ENCODE measurements at places on chromosomes 16 and 17. TPM values are rescaled to one million over a fixed set of nuclear protein-coding genes. Genes with fewer than 3 reads are reported as not detected.

GRCh38 chr17:33091271-33091670 is 99.6 kb downstream of the SPACA3 start:
- DNase-seq: no peak

DNA sequence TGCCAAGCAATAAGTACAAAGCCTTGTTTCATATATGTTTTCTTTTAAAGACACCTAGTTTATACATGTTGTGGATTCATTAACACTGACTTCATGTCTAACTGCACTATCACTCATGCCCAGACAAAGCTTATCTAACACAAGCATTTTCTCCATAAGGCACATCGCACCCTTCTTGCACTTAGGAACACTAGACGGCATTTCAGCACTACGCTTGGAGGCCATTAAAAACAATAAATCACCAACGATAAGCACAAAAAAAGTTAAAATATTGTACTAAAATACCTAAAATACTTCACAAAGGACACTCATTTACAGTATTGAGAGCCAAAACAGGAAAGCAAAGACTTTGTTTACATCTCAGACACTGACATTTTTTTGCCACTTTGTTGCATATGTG is 39.0 kb upstream of the TEKT3 start:
- no peak for DNase-seq

DNA sequence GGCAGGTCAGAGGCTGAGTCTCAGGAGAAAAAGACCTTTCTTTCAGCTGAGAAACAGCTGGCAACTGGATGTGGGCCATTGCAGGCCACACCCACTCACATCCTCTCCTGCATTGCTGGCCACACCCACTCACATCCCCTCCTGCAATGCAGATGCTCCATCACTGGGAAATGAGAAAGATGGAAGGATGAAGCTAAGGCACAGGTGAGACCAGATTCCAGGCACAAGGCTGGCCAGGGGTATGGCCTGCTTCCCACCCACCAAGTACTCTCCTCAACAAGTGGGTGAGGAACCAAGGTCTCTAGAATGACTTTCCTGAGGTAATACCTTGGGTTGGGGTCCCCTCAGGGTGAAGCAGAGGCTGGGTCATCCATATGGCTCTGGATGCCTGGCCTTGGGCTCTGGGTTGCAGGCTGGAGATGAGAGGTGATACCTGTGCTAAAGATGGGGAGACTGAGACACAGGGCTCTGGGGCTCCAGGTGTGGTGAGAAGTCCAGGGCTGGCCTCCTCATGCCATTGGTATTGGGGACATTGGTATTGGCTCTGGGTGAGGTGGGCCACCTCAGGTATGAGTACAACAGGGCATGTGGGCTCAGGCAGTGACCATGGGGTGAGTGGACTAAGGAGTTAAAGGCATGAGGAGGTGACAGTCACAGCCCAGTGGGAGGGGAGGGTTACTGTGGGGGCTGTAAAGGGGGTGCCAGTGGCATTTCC is 1726.8 kb downstream of the TP53TG3F start:
- DNase-seq: no peak

DNA sequence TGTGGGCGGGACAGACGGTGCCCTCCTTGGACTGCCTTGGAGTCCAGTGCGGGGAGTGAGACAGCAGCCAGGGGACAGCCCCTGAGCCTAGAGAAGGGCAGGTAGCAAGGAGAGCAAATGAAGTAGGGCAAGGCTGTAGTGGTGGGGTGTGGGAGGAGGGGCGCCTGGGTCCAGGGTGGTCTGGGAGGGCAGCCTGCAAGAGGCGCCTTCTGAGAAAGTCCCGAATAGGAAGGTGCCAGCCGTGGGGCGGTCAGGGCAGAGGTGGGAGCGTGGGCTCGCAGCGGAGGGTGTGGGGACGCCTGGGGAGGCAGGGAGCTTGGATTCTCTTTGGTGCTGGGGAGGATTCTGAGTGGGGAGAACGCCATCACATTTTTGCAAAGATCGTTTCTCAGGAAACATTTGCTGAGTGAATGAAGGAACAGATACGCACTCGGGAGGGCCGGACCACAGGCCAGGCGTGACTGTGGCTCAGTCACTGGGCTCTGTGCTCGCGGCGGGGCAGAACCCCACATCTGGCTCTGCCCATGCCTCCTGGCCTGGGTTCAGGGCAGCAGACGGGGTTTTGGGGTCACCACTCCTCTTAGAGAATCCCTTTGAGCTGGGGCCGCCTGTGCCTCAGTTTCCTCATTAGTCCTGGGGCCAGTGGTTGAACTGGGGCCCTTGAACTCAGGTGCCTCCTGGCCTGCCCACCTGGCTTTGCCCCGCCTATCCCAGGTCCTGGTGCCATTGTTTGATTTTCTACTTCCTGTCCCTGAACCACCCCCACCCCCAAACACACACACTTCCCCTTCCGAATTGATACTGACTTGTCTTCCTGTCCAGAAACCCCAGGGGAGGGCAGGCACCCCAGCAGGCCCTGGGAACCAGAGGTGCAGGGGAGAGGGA is 4.2 kb downstream of the SNN start:
- peak; percentile 66 for DNase-seq

GRCh38 chr17:29177541-29177870 is 2.7 kb downstream of the MYO18A start:
- no peak for DNase-seq

GRCh38 chr17:35895636-35896587 is 15.8 kb upstream of the CCL5 start:
- DNase-seq: no peak

DNA sequence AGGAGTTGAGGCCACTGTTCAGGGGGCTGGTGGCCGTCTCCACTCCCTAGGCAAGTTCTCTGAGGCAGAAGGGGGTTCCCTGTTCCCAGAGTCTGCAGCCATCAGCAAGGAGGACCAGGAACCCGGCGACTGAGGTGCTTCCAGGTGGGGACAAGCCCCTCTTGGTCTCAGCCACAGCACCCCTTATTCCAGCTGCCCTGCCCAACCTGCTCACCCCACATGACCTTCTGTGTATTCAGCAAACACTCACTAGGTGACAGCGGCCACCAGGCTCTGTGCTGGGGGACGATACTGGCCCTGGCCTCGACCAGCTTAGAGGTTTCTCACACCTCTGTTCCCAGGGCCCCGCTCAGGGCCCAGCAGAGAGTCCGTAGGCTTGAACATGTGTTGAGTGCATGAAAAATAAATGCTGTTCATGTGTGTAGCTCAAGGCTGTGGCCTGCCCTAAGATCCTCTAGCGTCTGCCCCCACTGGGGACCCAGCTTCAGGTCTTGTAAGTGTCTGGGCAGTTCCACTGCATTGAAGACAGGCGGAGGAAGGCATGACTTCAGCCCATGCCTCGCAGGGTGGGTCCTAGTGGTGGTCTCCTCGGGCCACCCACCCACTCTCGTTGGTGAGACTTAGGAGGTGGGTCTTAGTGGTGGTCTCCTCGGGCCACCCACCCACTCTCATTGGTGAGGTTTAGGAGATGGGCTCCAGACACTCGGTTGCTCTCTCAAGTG is 44.2 kb downstream of the NT5M start:
- no peak for DNase-seq

DNA sequence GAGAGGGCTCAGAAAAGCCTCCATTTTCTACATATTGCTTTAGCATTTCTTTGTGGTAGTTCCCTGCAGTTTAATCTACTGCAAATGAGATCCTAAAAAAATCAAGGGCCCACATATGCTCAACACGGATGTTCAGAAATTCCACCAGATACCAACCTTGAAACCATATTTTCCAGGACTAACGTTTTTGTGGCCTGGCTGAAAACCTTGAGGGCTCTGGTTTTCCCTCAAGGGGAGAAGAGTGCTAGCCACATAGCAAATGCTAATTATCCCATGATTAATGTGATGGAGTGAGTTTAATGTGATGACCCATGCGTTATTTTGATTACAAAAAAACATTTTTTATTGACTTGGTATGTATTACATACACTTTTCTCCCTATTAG is 68.9 kb downstream of the SNX11 start:
- no peak for DNase-seq

Gene RPL13
- polyA plus RNA-seq: 3,185 TPM

- DNase-seq: no peak
These were observed 10.5 kb upstream of the GSE1 start for GRCh38 chr16:85602402-85603202.

DNA sequence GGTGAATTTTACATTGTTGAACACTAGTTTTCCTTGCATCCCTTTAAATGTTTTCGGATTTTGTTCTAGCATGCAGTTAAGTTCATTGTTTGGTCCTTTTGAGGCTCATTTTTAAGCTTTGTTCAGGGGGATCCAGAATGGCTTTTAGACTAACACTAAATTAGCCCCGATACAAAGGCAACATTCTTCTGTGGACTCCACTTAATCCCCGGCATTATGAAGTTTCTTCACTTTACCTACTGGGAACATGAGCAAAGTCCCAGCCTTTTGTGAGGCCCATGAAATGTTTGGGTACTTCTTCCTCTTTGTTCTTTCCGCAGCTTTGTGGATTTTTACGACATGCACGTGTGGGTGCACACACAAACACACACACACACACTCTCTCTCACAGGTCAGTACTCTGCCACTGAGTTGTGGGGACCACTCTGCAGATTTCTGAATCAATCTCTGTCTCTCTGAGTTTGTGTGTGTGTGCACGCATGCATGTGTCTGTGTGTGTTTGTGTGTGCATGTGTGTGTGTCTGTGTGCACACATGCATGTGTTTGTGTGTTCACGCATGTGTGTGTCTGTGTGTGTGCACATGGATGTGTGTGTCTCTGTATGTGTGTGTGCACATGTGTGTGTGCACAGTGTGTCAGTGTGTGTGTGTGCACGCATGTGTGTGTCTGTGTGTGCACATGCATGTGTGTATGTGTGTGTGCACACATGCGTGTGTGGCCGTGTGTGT is 240.4 kb upstream of the TNRC6C start:
- no peak for DNase-seq

- DNase-seq: no peak
These were observed 11.4 kb downstream of the MLLT6 start for GRCh38 chr17:38716368-38717005.

Gene TBKBP1
- 27.0 TPM for polyA plus RNA-seq

- no peak for DNase-seq
These were observed 1050.8 kb upstream of the EEF2KMT start for GRCh38 chr16:6148361-6148760.

- DNase-seq: no peak
These were observed 51.5 kb downstream of the ENGASE start for GRCh38 chr17:79126139-79126538.

DNA sequence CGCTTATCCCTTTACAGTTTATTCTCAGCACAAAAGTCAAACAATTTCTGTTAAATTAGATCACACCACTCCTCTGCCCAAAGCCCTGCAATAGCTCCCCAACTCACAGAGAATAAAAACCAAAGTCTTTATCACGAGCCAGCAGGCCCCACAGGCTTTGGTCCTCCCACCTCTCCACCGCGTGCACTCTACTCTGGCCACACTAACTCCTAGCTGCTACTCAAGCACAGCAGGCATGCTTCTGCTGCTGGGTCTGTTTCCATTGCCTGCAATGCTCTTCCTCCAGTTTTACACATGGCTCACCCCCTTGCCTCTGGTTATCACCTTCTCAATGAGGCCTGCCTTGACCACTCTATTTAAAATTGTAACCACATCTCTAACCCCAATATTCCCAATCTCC is 27.6 kb downstream of the HELZ start:
- no peak for DNase-seq

- no peak for DNase-seq
These were observed 31.5 kb downstream of the SIAH1 start for GRCh38 chr16:48353565-48354163.

Gene SBK1
- 1.2 TPM for polyA plus RNA-seq

GRCh38 chr16:88076211-88076931 is 125.1 kb downstream of the BANP start:
- no peak for DNase-seq

DNA sequence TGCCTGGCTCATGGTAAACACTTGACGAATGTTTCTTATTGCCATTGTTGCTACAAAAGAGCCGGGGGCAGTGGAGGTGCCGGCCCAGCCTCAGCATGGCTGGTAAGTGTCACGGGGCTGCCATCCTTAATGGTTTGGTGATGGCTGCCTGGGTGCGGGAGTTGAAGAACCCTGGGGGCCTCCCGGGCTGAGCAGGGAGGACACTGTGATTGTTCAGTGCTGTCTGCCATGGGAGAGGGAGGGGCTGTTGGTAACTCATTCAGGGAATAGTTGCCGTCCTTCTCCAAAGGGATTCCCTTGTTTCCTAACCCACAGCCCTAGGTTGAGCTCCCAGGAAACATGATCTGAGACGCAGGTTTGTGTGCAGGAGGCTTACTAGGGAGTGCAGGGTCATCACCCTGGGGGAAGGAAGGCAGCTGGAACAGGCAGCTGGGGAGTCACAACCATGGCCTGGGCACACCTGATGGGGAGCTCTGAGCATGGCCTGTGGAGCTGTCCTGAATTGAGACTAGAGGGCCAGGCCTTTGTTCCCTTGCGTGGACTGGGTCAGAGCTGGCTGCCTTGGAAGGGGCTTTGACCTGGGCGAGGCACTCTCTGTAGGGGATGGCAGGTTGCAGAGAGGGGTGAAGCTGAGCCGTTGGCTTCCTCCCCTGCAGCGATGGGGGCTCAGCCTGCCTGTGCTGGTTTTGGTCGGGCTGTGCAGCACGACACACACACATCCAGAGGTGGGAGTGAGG is 85.7 kb downstream of the PLCG2 start:
- DNase-seq: no peak

DNA sequence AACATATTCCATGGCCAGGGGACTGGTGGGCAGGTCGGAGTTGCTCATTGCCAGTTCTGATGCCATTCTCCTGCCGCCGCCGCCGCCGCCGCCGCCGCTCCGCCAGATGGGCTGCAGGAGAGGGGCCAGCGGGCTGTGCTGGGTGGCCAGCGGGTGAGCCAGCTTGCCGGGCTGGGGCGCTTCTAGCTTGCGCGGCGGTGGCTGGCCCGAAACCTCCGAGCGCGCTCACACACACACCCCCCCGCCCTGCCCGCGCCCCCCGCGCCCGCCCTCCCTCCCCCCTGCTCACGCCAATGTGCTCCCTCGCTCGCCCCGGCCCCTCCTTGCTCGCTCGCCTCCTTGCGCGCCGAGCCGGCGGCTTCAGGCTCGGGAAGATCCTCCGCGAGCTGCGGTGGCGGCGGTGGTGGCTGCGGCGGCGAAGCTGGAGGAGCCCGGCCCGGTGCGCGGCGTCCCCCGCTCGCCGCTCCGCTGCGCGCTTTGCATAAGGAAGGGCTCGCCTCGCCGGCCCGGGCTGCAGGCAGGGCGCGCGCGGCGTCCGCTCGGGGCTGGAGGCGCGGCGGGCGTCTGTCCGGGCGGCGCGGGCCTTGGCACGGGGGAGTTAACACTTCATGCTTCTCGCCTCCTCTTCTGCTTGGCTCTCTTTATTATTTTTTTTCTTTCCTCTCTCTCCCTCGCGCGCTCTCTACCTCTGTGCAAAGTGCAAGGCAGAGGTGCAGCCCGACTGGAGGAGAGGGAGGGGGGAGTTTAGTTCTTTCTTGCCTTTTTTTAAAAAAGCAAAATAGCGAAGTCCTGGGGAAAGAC is 500 bp downstream of the MAF start:
- peak; percentile 71 for DNase-seq

Gene SOCS7
- 7.4 TPM for polyA plus RNA-seq
